ENCODE measurements at places on chromosomes 12 and 14.
A peak's percentile ranks its signal among the peaks of the same experiment; 100 is the strongest.

DNA sequence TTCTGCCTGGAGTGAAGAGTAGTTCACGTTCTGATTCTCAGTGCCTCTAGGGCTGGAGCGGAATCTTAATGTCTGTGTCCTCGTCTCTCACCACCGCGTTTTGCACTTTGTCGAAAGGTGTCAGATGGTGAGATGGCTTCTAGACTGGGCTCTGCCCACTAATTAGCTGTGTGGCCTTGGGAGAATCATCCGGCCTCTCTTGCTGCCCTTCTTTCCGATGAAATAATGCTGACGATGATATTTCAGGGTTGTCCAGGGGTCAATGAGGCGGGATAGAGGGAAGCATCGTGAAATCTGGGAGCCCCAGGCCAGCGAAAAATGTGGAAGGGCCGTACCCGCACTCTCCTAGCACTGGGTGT is 811 bp upstream of the GALNT16 start:
- DNase-seq, result no peak

DNA sequence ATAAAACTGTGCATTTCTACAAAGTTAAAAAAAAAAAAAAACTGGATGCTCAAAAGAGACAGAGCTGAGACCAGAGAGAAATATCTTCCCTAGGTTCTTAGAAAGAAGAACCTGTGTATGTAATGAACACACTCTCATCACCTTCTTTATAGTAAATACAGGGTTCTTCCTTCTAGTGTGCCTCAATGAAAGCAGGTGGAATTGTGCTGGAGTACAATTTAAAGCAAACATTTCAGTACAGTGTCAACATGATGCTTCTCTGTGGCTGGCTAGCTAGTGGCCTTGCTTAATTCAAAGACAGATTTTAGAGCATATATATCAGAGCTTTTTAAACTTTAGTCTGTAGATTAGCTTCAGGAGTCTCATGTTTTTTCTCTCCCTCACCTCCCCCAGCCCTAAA is 249.8 kb upstream of the ARHGAP5 start:
- no peak for DNase-seq

- DNase-seq, result no peak
Measured at GRCh38 chr12:67006610-67007009, 262.5 kb upstream of the CAND1 start.

DNA sequence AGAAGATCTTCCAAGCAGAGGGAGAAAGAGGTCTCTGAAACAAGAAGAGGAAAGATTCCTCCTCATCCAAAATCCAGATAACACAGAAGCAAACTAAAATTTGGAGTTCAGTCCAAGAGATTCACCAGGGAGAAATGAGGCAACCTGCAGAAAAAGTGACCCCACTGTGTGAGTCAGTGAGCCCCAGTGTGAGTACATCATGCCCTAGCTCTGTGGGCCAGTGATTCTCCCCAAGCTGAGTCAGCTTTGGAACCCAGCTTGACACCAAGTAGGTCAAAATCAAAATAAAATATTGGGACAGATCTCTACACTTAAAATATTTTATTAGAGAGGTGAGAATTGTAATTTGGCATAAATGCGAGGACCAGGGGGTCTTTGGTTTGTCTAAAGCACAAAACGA is 17.2 kb downstream of the CLEC2B start:
- DNase-seq, result no peak

DNA sequence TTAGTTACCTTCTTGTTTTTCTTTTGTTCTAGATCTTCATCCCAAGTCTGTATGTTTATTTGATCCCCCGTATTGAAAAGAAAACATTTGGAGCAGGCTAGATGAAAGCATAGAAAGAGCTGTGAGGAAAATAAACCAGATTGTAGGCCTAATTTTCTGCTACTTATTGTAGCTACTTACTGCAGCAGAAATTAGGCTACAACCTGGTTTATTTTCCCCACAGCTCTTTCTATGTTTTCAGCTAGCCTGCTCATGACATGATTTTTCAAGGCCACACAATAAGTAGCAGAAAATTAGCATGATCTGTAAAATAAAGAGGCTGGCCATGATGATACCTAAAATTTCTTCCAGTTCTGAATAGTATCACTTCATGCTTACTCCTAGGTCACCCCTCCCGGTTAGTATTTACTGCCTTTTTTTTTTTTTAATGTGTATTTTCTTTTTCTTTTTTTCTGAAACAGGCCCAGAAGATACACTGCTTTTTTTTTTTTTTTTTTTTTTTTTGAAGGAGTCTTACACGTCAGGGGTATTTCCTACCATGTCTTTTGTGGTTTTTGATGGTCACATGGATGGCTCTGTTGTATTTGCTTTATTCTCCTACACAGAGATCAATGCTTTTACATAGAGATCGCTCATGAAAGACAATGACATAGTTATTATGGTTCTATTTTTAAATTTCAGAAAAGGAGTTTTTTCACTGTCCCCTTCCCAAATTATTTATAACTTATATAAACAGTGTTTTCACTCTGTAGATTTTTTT is 32.3 kb downstream of the BHLHE41 start:
- no peak for DNase-seq

DNA sequence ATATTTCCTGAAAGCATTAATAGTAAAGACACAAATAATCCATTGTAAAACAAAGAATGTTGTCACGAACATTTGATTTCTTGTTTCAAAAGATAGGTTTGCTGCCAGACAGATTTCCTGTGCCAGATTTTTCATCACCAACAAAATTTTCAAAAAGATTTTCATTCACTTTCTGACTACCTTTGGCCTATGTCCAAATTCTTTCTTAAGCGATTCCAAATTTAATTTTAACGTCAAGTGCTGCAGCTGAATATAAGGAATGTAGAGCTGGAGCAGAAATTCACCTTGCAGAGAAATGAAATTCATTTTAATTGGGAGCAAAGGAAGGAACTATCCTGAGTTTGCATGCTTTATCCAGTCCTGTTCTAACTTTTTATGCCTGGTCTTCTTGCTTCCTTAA is 277.4 kb downstream of the CCER1 start:
- DNase-seq, result no peak

- DNase-seq, result no peak
Measured at GRCh38 chr12:45794422-45794821, 64.9 kb downstream of the ARID2 start.

DNA sequence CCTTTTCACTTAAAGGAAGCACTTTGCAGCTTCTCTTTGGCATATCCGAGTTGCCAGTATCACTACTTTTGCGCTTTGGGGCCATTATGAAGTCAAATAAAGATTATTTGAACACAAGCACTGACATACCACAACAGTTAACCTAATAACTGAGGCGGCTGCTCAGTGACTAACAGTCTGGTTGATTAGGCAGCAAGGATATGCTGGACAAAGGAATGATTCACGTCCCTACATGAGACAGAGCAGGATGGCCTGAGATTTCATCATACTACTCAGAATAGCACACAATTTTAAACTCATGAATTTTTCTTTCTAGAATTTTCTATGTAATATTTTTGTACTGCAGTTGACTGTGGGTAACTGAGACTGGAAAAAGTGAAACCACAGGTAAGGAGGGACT is 56.9 kb upstream of the E2F7 start:
- no peak for DNase-seq

GRCh38 chr12:53937099-53937498 is 1.5 kb upstream of the HOXC13 start:
- DNase-seq, result no peak

- DNase-seq, result no peak
Measured at GRCh38 chr14:79136071-79137044, 966.2 kb downstream of the NRXN3 start.

- DNase-seq, result peak; percentile 28
Measured at GRCh38 chr14:22536853-22537338, 52.1 kb downstream of the DAD1 start.

- DNase-seq, result no peak
Measured at GRCh38 chr14:96177766-96178375, 26.8 kb upstream of the BDKRB2 start.

DNA sequence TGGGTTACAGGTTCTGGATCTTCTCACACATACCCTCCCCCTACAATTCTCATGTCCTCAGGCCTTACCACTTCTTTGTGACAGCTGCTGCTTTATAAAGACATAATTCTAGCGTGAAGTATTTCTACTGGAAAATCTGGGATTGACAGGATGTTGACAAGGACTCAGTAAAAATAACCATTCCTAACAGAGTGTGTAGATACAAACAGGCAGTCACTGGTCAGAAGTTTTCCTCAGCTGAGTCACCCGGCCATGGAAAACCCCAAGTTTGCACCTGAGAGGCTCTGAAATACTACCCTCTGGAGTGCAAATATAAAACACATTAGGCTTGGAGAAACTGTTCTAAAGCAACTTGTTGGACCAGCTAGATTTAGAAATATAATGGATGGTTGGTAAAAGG is 54.4 kb downstream of the SPPL3 start:
- no peak for DNase-seq

GRCh38 chr12:74539765-74540526 is 2.3 kb downstream of the ATXN7L3B start:
- peak; percentile 6 for DNase-seq
